Kidney epithelial cell (primary cell): ENCODE measurements at places on chromosomes 4 and X. TPM values are rescaled to one million over a fixed set of nuclear protein-coding genes. Genes with fewer than 3 reads are reported as not detected.

The MAGEA8 gene
- not detected in 2 replicates for total RNA-seq

The RAB41 gene
- not detected in 2 replicates for total RNA-seq

The HSD17B10 gene
- 85.8 and 97.4 TPM in 2 replicates for total RNA-seq

The CPLX1 gene
- total RNA-seq, result 0.17 TPM in 1 of 2 replicates, not detected in the other

The AP1S2 gene
- 46.0 and 50.0 TPM in 2 replicates for total RNA-seq

The RAB33A gene
- 3.2 and 3.6 TPM in 2 replicates for total RNA-seq

The SPON2 gene
- total RNA-seq, result 9.7 and 10.9 TPM in 2 replicates

The DHRSX gene
- 31.2 and 41.9 TPM in 2 replicates for total RNA-seq

The SHROOM3 gene
- total RNA-seq, result 42.5 and 45.1 TPM in 2 replicates

The F8A3 gene
- 0.14 TPM in 1 of 2 replicates, not detected in the other for total RNA-seq

The NXF2B gene
- total RNA-seq, result not detected in 2 replicates

The MAGEA2B gene
- total RNA-seq, result not detected in 2 replicates

The CXCL5 gene
- total RNA-seq, result 21.4 and 22.0 TPM in 2 replicates

DNA sequence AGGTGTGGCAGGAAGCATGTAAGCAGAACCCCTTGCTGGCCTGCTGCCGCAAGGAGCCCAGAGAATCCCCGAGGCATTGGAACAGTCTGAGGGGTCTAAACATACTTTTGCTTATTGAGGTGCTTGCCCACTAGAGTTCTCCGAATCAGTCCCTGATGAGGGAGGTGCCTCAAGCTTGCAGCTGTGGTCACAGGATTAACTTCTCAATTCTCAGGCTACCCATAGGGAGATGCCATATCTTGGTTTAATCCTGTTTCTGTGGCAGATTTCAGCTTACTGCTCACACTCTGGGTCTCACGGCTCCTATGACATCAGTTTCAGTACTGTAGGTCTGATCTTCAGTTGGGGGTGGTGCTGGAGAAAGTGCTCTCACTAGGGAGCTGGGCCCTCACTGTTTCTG, 39.9 kb downstream of the CCNG2 start:
- DNase-seq, result no peak

GRCh38 chr4:53929311-53929710, 135.1 kb downstream of the CHIC2 start:
- DNase-seq, result no peak

- no peak for DNase-seq
These were observed 90.9 kb downstream of the EGF start for GRCh38 chr4:110003401-110004187.

DNA sequence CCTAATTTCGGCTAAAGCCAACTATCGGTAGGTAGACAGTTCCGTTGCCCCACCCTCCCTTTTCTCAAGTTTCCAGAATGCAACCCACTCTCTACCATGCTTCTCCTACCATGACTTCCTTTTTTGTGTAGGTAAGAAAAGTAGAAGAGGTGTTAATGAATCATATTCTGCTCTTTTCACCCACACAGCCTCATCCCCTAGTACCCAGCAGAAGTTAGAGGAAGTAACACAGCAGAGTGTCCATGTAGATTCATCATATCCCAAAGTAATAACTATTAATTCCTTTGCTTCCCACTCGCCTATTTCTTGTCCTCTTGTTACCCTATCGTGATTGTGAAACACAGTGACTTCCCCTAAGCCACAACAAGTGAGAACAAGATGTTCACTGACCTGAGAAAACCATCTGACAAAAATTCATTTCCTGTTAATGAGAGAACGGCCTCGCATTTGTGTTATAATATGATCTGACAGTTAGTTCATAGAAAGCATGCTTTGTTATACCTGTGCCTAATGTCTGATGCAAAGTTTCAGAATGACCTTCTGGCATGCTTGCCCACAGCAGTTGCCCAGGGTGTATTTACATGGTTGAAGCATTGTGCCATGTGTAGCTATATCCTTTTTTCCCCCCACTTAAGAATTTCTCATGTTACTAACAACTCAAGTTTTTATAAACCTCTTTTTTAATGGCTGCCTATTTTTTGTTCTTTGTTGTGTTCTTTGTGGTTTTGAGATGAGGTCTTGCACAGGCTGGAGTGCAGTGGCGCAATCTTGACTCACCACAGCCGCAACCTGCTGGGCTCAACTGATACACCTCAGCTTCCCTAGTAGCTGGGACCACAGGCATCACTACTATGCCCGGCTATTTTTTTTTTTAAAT, 185.6 kb downstream of the RAP1GDS1 start:
- DNase-seq, result peak; percentile 38

DNA sequence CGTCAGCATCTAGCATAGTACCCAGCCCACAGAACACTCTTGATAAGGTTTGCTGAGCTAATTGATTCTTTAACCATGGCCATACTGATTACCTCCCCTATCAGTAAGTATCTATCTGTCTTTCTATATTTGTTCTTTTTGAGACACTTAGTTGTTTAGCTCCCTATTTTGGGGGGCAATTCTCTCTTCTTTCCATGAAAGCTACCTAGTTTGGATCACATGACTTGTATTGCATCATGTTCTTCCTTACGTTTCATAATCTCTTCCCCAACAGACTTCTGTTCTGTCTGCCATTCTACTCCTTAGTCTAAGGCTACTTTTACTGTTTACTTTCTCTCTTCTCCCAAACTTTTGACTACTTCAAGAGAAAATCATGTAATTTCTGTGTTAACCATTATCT, 39.0 kb downstream of the TBC1D19 start:
- no peak for DNase-seq

- no peak for DNase-seq
These were observed 22.8 kb upstream of the EIF4E start for GRCh38 chr4:98951710-98952109.

DNA sequence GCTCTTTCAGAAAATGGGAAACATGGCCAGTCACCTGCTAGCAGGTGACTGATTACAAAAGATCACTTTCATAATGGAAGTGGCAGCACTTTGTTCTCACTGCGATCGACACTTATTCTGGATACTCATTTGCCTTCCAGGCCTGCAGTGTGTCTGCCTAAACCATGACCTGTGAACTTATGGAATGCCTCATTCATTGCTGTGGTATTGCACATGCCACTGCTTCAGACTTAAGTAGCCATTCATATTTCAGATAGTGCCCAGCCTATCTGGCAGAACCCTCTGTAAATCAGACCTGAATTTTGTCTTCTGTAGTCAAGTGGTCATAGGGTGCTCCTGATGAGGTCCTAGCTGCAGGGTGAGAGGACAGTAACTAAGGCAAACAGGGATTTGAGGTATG, 23.3 kb upstream of the MGST2 start:
- peak; percentile 48 for DNase-seq

DNA sequence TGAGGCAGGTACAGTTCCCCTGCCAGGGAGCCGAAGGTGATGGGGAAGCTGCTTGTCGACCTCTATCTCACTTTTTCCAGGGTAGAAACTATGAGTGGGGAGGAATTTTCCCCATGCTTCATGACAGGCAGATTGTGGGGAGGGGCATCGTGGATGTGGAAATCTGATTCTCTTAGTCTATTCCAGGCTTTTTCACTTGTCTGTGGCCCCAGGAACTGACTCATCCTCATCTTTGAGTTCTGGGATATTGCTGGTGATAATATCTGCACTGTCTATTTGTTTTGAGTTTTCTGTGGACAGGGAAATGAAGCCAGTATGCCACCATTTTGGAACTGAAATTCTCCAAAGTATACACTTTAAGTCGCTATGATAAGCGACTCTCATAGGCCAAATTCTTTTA, 7.6 kb upstream of the TLR2 start:
- no peak for DNase-seq

- no peak for DNase-seq
These were observed 85.2 kb upstream of the STS start for GRCh38 chrX:7062276-7062675.

- DNase-seq, result no peak
These were observed 691.5 kb upstream of the HTR2C start for GRCh38 chrX:113892401-113892800.

- no peak for DNase-seq
These were observed 200.0 kb upstream of the FTHL17 start for GRCh38 chrX:31271615-31272471.

- DNase-seq, result peak; percentile 12
These were observed 31.2 kb upstream of the GYPA start for GRCh38 chr4:144171697-144172096.

DNA sequence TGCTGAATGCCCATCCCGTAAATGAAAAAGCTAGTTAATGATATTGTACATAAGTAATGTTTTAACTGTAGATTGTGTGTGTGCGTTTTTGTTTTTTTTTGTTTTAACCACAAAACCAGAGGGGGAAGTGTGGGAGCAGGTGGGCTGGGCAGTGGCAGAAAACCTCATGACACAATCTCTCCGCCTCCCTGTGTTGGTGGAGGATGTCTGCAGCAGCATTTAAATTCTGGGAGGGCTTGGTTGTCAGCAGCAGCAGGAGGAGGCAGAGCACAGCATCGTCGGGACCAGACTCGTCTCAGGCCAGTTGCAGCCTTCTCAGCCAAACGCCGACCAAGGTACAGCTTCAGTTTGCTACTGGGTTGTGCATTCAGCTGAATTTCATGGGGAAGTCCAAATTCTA, at the start of gene SPP1:
Gene SPP1 (plus strand): TSS at position 249 of the 400 bp plus-strand sequence. CDS start 1,182 bp downstream, outside the sequence.
- peak; percentile 91 for DNase-seq

GRCh38 chrX:79117078-79117477, 27.4 kb upstream of the GPR174 start:
- DNase-seq, result no peak

- DNase-seq, result peak; percentile 95
These were observed 46.9 kb downstream of the ACOX3 start for GRCh38 chr4:8393593-8394038.

- DNase-seq, result no peak
These were observed 78.5 kb downstream of the MID1IP1 start for GRCh38 chrX:38879631-38880220.

GRCh38 chr4:59122626-59123025, 2012.4 kb upstream of the IGFBP7 start:
- no peak for DNase-seq

DNA sequence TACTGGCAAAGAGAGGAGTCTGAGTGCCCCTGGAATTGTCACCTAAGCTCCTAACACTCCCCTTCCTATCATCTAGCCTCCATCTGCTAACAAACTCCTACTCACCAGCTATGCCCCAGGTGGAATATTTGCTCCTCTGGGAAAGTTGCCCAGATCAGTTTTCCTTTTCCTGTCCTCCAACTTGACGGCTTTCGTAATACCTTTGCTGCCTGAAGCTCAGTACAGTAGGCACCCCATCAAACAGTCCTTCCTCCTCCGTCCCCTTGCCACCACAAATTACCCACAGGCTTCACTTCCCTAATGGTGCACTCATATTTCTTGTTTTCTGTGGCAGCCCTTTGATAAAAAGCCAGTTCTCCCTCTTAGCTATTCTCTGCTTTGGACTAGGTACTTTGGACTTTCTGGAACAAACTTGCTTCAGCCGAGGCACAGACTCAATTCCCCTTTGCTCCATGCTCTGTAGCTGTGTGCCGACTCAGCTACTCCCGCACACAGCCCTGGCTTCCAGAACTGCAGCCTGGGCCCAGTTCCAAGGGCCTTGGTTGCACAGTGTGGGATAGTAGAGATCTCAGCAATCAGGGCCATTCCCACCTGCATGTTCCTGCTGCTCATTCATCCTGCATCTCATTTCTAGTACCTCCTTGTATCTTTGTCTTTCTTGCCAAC, 605.1 kb downstream of the BCOR start:
- DNase-seq, result no peak

DNA sequence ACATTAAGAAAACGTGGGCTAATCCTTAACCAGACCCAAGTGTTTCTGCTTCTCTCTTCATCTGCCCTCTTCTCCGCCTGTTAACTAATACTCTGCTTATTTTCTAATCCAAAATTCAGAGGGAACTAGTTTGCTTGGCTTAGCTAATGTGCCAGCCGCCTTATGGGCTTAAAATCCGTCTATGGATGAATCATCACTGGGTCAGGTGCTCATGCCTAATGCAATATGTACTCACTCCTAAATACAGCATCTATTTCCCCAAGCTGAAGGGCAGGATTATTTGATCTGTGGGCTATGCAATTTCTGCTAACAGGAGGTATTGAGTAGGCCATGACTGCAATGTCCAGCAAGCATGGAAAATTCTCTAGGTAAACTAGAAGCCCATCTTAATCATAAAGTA, 12.4 kb downstream of the DYNLT3 start:
- DNase-seq, result no peak

- no peak for DNase-seq
These were observed 2.8 kb upstream of the AWAT1 start for GRCh38 chrX:70231666-70232065.
